Suprapubic skin (tissue), 4 donors: ENCODE measurements at places on chromosomes 3 and 15. TPM values are rescaled to one million over a fixed set of nuclear protein-coding genes. Genes with fewer than 3 reads are reported as not detected.

GRCh38 chr3:13053893-13054292 lies 19.3 kb downstream of the IQSEC1 start:
- H3K4me3 ChIP-seq, result no peak overlapping the region
- H3K36me3 ChIP-seq, result no peaks in the 10 kb centered on the region
- H3K27me3 ChIP-seq, result no peaks in the 10 kb centered on the region
- H3K4me1 ChIP-seq, result peaks cover 10% of the 10 kb centered on the region

DNA sequence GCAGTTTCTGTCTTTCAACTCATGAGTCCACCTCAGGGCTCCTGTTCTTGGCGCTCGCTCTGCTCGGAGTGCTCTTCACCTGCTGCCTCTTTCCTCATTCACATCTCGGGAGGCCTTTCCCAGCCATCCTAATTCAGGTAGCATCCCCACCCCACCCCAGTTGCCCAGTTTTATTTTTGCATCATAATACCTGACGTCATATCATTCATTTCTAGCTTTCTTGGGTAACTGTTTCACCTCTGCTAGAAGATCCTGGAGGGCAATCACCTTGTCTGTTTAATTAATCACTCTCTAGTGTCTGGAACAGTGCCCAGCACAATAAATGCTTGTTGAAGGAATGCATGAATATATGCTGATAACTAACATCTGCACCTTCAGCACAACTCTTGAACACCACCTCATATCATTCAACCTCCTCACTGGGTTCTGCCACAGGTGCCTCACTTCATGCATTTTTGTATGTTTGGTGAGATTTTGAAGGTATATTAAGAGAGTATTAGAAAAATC lies 7.6 kb downstream of the NUSAP1 start:
- no peaks in the 10 kb centered on the region for H3K27me3 ChIP-seq
- H3K4me1 ChIP-seq, result peaks cover 4% of the 10 kb centered on the region
- no peaks in the 10 kb centered on the region for H3K36me3 ChIP-seq
- H3K27ac ChIP-seq, result no peak overlapping the region

GRCh38 chr15:98855067-98855814 lies 152.4 kb downstream of the PGPEP1L start:
- no peaks in the 10 kb centered on the region for H3K27me3 ChIP-seq
- peak overlapping the region; percentile 95 for H3K27ac ChIP-seq
- H3K4me3 ChIP-seq, result no peak overlapping the region
- H3K36me3 ChIP-seq, result no peaks in the 10 kb centered on the region
- peaks cover 80% of the 10 kb centered on the region for H3K4me1 ChIP-seq

GRCh38 chr15:40578892-40579291 lies 9.8 kb downstream of the RPUSD2 start:
- no peak overlapping the region for H3K4me3 ChIP-seq
- no peaks in the 10 kb centered on the region for H3K27me3 ChIP-seq
- H3K36me3 ChIP-seq, result peaks cover 13% of the 10 kb centered on the region
- no peaks in the 10 kb centered on the region for H3K4me1 ChIP-seq
- H3K27ac ChIP-seq, result no peak overlapping the region

The ANKRD28 gene
- total RNA-seq, result 49.6 TPM

The PHC3 gene
- total RNA-seq, result 84.5 TPM
